ENCODE measurements at places on chromosomes 2 and 18. TPM values are rescaled to one million over a fixed set of nuclear protein-coding genes. Genes with fewer than 3 reads are reported as not detected.

LBX2 gene
- 2.0 TPM for total RNA-seq

POU3F3 gene
- not detected for total RNA-seq

FHOD3 gene
- 19.7 TPM for total RNA-seq

CRYGD gene
- total RNA-seq: not detected

B3GNT7 gene
- 0.11 TPM for total RNA-seq

FOXI3 gene
- not detected for total RNA-seq

TTN gene
- total RNA-seq: 1.7 TPM

CD207 gene
- not detected for total RNA-seq

DRC1 gene
- 0.22 TPM for total RNA-seq

TRIP12 gene
- 314 TPM for total RNA-seq

HOXD8 gene
- total RNA-seq: 4.4 TPM

GCG gene
- not detected for total RNA-seq

MAP3K19 gene
- not detected for total RNA-seq

EPB41L3 gene
- total RNA-seq: 8.7 TPM

HAAO gene
- total RNA-seq: 0.25 TPM

SP9 gene
- total RNA-seq: not detected

TEX44 gene
- not detected for total RNA-seq

CPO gene
- total RNA-seq: 0.12 TPM

ICA1L gene
- total RNA-seq: 6.4 TPM

CIB4 gene
- not detected for total RNA-seq

FAP gene
- 269 TPM for total RNA-seq

SERPINB11 gene
- total RNA-seq: not detected

POTEE gene
- 0.11 TPM for total RNA-seq

DSG1 gene
- not detected for total RNA-seq

RAPH1 gene
- total RNA-seq: 23.2 TPM

EPB41L5 gene
- 8.5 TPM for total RNA-seq

TAF4B gene
- total RNA-seq: 2.3 TPM

VWC2L gene
- under 0.01 TPM for total RNA-seq
